ENCODE measurements at places on chromosomes 2 and 18.

- DNase-seq = no peak
Observed at GRCh38 chr2:240297256-240298116, 138.0 kb upstream of the GPC1 start.

GRCh38 chr2:223725494-223725893, 111.9 kb downstream of the AP1S3 start:
- no peak for DNase-seq

DNA sequence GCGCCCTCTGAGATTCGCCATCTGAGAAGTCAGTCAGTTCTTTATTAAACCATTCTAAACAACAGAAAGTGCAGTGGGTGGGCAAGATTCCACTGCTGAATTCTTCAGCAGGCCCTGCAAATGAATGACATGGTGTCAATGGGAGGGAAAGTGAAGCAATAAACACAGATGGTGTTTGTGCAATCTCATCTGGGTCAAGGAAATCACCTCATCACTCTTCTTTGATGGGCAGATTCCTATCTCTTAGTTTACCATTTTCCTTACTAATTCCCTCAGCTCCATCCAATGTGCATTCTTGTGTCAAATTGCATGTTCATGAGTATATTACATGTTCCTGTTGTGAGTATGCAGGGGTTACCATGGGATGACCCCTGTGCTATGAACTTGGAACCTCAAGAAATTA, 100.7 kb upstream of the CYP1B1 start:
- DNase-seq = no peak

DNA sequence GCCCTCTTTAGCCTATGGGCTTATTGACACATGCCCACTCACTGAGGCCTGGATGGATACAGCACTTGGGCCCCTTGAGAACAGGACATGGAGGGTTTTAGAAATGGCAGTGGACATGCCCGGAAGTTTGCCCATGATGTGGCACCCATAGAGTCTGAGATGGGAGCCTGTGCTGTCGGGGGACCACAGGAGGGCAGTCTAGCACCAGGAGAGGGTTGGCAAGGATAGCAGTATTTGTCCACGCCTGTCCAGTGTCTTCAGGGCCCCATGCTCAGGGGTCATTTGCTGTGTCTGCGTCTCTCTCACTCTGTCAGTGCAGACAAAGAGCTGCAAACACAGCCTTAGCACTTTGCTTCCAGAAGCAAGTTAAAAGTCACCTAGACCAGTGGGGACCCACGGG, 48.7 kb downstream of the IL1RL2 start:
- DNase-seq = no peak

- no peak for DNase-seq
Observed at GRCh38 chr2:215602997-215603396, 167.1 kb upstream of the FN1 start.

DNA sequence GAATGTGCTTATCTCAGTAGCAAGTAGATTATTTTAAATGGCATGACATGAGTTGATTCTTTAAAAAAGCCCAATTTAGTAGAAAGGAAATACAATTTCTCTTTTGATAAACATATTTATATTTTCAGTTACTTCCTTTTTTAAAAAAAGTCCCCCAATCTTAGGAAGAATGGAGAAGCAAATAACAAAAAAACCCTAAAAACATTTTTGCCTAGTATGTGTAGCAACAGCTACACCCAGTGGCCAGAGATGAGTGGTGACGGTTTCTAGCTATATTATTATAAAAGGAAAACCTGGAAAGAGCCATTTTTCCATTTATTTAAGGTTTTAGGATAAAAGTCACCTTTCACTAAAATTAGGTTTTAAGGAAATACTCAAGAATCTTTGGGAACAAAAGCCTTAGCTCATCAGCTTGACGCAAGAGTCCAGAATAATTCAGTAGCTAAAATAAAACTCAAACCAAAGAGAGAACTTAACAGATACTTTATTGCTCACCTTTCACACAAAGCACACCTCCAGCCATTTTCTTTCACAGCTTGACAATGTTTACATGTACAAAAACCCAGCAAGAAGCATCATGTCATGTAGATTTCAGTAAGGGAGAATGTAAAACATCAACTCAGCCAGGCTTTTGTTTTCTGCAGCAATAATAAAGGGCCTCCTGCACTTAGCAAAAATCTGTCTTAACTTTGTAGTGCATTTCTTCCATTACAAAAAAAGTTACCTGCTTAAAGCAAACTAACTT, 15.7 kb downstream of the FAM98A start:
- DNase-seq = no peak

DNA sequence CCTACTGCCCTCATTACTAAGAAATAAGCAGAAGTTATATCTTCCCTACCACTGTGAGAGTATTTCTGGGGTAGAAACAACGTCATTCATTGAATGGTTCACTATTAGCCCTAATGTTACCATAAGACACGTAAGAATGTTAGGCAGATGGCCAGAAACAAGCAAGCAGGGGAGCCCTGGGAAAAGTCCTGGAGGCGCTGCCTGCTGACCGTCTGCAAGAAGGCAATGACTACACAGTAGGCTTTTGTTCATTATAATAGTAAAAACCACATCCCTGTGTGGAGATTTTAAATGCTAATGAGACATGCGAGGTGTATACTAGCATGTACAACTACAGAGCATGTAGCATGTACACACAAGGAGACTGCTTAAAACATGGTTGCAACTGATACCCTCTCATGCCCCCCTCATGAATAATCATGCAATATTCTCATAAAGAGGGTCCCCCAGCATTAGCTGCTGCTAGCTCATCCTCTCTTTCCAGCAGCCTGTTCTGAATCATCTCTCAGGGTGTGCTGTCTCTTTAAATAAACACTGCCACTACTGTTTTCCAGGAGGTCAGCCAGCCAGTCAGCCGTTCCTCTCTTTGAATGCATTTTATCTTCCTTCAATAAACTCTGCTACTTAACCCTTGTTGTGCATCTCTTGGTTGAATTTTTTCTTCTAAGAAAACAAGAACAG, 23.6 kb downstream of the SUCLG1 start:
- DNase-seq = no peak

DNA sequence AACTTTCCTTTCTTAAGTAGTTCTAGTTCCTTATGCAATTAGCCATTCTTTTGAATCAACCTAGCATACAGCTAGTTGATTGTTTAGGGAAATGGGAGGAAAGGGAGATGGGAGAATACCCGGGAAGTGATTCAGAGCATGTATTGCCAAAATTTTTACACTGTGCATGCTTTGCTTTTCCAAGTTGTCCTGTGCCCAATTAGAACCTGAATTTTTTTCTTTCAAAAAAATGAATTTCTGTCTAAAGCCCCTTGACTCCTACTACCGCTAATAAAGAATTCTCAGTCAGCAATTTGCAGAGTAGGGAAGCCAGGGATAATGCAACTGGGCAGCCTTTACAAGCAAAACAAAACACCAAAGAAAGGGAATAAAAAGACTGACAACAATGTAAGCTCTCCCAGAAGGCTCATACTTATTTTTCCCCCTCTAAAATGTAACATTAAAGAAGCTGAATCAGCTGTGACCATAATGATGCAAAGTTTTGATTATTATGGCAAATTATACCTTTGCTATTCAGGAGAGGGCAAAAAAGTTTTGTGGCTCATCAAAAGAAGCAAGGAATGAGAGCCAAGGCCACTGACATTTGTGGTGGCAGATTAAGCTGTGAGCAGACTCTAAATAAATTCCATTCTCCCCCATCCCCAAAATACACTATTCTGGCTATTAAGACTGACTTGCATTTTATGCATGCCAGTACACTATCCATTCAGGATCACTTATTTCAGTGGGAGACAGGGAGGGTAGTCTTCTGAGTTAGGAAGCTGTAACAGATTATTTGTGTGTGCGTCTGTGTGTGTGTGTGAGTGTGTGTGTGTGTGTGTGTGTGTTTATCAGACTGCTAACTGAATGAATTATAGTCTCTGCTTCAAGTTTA, 174.3 kb downstream of the ERBB4 start:
- DNase-seq = no peak

GRCh38 chr18:74590671-74591070, 7.0 kb upstream of the ZNF407 start:
- DNase-seq = no peak

DNA sequence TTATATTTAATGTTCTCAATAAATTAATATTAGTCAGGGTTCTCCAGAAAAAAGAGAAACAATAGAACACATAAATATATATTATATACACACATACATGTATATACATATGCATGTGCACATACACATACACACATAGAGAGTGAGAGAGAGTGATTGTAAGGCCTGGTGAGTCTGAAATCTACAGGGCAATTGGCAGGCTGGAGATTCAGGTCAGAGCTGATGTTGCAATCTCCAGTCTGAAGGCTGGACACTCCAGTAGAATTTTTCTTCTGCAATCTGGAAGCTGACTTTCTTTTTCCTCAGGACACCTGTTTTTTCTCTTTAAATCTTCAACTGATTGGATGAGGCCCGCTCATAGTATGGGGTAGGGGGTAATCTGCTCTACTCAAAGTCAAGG, 3.2 kb downstream of the TMEM182 start:
- no peak for DNase-seq

- no peak for DNase-seq
Observed at GRCh38 chr18:48913201-48913600, 37.6 kb downstream of the SMAD7 start.

All from T-helper 17 cell (primary cell).